ENCODE measurements at places on chromosomes 2 and 18.

DNA sequence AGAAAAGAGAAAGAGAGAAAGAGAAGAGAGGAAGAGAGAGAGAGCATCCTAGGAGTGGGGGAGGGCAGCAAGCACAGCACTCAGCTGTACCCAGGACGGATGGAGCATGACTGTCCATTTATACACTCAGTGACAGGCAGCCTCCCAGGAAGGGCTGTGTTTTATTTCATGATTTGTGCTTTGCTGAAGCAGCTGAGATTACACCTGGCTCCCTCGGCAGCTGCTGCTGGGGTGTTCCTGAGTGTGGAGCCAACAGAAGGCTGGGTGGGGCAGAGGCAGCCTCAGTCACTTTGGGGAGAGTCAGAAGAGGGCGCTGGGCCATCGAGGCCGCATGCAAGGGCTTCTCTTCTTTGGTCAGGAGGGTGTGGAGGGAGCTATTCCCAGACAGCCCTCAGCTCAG lies 47.8 kb upstream of the TEX51 start:
- no peak for DNase-seq

DNA sequence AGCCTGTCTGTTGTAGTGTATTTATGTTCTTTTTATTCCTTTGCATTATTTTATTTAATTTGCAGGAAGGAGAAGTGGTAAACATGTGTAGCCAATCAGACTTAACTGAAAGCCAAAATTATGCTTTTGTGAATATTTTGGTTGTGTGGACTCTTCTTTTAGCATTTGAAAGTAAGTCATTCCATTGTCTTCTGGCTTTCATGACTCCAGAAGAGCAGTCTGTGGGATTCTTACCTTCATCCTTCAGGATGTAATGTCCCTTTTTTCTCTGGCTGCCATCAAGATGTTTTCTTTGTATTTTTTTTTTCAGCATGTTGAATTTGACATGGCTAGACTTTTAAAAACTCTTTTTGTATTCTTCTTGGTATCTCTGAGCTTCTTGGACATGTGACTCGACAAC lies 895.2 kb upstream of the ZEB2 start:
- DNase-seq = no peak

DNA sequence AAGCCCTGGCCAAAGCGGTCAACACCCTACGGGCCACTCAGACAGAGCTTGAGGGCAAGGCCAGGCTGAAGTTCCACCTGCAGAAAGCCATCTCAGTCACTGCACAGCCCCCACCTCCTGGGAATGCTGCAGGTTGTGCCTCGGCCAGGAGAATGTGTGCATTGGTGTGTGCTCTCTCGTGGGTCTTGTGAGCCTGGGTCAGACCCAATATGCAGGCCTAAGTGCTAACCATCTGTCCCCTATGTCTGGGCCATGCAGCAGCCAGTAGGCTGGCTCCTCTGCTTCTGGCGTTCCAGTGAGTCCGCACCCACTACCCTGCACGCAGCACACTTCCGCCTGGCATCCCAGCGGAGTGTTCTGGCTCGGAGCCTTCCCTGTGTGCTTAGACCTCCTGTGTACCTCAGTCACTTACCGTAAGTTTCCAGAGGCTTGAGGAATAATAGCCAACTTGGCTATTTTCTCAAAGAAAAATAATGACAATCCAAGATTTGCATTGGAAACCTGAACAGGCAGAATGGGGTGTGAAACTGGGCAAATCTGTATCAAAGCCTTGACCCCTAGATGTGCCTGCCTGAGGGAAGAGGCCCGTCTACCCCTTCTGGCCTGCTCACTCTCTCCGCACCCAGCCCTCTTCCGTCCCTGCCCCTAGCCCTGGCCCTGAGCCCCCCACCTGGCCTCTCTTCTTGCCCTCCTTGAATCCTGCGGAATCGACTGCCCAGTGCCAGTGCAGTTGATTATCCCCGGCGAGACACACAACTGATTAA lies 7.2 kb downstream of the SIX3 start:
- no peak for DNase-seq

GRCh38 chr18:56696966-56697365 lies 45.8 kb downstream of the WDR7 start:
- DNase-seq = no peak

DNA sequence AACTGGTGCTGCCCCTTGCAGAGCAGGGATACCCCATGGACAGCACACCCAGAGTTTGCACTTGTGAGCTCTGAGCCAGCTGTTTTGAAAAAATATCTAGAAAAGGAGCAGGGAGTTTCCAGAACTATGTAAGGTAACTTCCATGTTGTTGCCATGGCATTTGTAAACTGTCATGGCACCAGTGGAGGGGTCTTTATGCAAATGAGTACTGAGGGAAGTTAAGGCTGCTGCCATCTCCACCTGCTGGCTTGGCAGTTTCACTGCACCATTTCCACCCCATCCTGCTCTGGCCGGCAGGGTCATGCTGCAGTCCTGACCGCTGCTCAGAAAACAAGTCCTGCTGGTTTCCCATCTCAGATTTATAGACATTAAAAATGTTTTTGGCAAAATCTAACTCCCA lies 52.3 kb upstream of the SNTG2 start:
- no peak for DNase-seq

DNA sequence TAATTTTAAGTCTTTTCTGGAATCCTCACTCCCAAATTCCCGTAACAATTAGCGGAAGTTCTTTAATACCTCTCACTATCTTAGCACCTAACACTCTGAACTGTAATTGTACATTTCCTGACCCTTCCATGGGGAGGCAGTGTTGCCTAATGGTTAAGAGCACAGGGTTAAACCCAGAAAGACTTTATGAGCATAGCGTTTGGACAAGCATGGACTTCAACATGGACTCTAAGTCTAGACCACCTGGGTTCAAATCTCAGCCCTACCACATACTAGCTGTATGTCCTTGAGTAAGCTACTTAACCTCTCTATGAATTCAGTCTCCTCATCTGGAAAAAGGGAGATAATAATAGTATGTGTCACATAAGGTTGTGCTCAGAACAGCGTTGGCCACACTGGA lies 13.0 kb downstream of the ANTXR1 start:
- DNase-seq = no peak

DNA sequence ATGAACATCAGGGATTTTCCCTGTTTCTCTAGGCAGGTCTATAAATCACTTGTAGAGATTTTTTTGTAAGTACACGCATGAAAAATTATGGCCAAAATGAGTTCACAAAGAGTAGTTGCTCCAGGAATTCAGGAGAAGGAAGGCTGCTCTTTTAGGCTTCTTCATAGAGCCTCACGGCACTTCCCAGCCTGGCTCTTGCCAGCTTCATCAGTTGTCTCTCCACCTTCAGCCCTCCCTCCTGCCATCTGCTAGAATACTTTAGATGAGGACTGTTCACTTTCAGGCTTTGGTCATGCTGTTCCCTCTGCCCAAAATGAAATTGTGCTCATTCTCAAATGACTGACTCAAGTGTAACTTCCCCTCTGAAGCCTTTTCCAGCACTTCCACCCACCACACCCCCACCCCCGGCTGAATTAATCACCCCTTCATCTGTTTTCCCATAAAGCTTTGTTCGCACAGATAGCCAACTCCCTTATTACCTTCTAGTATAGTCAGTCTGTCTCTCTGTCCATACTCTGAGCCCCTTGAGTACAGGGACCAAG lies 1.8 kb upstream of the ABCA12 start:
- no peak for DNase-seq

- DNase-seq = no peak
These were observed 27.3 kb upstream of the MLPH start for GRCh38 chr2:237459741-237460174.

GRCh38 chr2:11533278-11534070 lies at the start of gene GREB1:
GREB1 (plus strand) TSS chr2:11534045; CDS start chr2:11556615, 22,570 bp downstream.
- DNase-seq = no peak

DNA sequence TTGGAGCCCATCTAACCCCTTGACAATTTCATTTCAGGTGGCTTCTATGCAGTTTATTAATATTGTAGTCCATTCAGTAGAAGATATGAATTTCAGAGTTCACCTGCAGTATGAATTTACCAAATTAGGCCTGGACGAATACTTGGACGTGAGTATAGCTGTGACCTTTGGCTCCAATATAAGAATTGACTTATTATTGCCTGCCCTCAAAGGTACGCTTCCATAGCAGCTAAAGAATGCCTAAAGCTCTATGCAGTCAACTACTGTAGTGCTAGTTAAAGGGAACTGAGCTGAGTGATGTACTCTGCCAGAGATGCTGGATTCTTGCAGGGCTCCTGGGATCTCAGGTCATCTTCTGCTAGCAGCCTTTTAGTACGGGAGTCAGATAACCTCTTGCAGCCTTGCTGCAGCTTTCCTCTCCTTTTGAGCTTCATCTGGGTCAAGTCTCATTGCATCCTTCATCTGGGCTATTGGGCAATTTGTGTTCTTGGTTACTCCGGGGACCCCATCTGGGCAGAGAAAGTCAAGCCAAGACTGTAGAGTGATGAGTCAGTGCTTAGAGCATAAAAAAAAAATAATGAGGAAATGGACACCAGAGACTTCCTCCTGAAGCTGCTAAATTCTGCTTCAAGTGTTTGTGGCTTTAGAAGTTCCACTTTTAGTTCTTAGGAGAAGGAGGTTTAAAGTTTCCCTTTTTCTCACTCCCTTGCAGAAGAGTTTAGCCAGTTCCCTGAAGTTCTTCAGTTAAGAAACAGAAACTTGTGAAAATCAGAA lies 105.6 kb downstream of the PRPF40A start:
- DNase-seq = no peak

DNA sequence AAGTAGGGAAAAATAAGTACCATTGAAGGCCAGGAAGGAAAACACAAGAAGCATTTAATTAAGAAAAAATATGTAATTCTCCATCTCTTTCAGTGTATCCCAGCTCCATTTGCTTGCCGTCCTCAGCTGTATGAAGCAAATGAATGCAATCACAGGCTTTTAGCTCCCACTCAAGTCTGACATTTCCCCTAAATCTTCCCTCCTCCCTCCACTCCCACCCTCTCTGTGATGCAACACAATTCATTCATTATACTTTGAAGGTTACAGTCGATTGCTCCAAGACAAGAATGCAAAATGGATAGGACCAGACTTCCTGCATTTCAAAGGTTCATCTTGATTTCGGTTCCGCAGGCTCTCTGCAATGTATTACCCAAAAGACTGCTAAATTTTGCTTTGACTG lies 172.7 kb upstream of the SERPINE2 start:
- DNase-seq = no peak

DNA sequence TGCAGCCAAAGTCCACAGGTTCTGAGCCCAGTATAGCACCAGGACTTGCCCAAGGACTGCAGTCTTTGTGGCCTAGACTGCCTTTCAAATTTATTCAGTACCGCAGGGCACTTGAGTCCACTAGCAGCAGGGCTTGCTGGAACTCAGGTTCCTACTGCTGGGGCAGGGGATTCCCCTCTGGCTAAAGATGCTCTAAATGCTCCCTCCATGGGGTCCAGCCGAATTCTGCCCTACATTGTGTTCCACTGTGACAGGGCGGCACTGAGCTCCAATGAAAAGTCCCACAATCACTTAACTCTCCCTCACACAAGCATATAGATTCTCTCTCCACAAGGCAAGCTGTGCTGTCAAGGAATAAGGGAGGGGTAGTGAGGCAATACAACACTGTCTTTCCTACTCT lies 518.1 kb upstream of the VRK2 start:
- DNase-seq = no peak

DNA sequence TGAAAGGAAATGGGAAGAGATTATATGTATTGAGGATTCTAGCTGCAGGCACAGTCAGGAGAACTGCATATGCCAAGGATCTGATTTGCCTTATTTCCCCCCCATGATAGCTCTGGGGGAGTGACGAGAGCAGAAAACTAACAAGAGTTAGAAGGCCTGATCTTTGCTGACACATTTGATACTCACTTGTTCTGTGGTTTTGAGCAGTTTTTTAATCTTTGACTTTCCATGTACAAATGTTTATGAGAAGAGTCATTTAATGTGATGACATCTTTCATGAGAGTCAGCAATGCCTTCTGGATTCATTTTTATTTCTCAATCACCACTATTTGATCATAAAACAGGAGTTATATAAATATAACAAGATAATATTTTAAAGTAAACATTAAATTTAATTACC lies 12.7 kb upstream of the SERPINB7 start:
- no peak for DNase-seq

- no peak for DNase-seq
These were observed 87.1 kb upstream of the LYPD1 start for GRCh38 chr2:132757002-132757589.

- DNase-seq = no peak
These were observed 13.1 kb upstream of the SMAD7 start for GRCh38 chr18:48963586-48964470.

DNA sequence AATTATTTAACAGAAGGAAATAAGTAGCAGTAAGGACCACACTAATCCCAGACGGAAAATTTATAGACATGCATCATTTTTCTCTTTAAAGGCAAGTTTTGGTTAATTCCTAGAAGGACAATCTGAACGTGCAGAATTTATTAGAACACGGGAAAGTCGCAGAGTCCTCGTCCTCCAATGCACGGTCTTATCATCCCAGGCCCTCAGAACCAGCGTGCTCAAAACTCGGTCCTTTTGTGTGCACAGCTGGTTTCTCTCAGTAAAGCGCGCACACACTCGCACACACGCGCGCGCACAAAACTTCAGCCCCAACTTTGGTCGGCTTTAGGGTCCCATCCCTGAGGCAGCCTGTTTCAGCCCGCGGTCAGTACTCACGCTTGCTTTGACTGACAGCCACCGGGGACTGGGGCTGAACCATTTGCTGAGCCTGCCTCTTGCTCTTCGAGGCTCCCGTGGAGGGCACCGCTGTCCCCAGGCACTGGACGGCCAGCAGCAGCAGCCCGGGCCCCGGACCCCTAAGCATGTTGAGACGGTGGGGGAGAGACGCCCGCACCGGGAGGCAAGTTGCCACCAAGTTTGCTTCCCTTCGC lies 493 bp downstream of the FN1 start:
- DNase-seq = no peak

- DNase-seq = no peak
These were observed 305.3 kb downstream of the PARD3B start for GRCh38 chr2:204850581-204850980.

- no peak for DNase-seq
These were observed 690.0 kb downstream of the ARHGAP15 start for GRCh38 chr2:143819190-143819735.

DNA sequence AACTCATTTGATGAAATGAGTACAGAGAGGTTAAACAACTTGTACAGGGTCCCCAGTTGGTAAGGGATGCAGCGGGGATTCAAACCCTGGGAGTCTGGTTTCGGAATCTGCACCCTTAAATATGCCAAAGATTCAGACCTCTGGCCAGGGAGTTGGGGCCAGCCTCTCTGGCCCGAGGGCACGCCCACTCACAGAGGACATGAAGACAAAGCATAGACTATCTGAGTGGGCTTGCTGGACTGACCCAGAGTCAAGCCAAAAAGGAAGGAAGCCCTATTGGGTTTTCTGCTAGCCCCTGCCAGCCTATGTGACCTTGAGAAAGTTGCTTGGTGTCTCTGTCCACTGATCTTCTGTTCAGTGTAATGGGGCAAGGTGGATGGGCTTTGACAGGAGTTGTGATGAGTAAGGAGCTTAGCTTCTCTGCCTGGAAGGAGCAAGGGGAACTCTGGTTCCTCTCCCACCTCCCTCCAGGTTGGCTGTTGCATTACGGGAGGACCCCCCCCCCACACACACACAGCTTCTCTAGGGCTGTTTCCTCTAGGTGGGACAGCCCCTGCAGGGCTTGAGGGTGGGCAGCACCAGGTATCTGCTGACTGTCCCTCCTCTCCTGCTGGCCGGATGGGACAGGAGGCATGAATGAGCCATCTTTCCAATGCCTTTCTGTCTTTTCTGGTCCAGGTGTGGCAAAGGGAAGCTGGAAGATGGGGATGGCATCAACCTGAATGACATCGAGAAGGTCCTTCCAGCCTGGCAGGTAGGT lies 131.3 kb downstream of the CTIF start:
- no peak for DNase-seq

- no peak for DNase-seq
These were observed 754.9 kb downstream of the SATB2 start for GRCh38 chr2:198702796-198703195.

All from CD4-positive, alpha-beta T cell treated with Interleukin-6 for 4 hours (primary cell).